ENCODE measurements at places on chromosomes 13 and 19.

GRCh38 chr13:91311491-91311890 lies 36.0 kb upstream of the MIR17HG start:
- peaks cover 5% of the 10 kb centered on the region for H3K27me3 ChIP-seq
- H3K27ac ChIP-seq, result no peak overlapping the region
- H3K4me3 ChIP-seq, result no peak overlapping the region
- DNase-seq, result no peak
- H3K36me3 ChIP-seq, result no peaks in the 10 kb centered on the region

- H3K27ac ChIP-seq, result no peak within 1 kb of the TSS
- peak within 1 kb of the TSS; percentile 55 for H3K4me3 ChIP-seq
- peaks cover 59% of the 10 kb centered on the region for H3K27me3 ChIP-seq
- peaks cover 3% of the 10 kb centered on the region for H3K36me3 ChIP-seq
- peaks cover 6% of the 10 kb centered on the region for H3K4me1 ChIP-seq
Observed at GRCh38 chr13:49220036-49220855, at the start of gene MLNR. Gene MLNR (plus strand): TSS chr13:49220338. CDS start chr13:49220338, 0 bp downstream.

DNA sequence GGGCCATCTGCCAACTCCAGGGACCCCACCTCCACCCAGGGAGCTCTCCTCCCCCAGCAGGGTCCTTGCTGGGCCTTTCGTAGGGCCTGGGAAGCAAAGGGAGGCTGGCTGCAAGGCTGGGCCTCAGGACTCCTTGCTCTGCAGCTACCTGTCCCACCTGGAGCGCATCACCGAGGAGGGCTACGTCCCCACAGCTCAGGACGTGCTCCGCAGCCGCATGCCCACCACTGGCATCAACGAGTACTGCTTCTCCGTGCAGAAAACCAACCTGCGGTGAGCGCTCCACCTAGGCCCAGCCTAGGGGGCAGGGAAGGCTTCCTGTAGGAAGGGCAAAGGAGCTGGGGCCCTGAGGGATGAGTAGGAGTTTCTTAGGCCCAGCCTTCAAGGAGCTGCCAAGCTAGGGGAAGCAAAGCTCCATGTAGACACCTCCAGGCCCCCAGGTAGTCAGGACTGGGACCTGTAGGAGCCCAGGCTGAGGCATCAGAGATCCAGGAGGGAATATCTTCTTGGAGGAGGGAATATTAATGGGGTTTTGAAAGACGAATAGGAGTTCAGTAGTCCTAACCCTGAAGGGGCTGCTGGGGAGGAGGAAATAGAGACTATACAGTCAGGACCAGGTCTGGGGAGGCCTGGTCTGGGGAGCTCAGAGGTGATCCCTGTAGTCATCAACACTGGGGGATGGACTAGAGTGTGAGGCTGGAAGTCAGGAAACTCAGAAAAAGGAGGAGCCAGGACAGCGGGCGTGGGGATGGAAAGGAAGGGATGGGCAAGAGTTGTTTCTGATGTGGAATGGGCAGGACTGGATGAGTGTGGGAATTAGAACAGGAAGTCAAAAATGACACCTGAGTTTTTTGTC lies 16.0 kb downstream of the GNA15 start:
- H3K4me1 ChIP-seq, result peaks cover 2% of the 10 kb centered on the region
- H3K27ac ChIP-seq, result no peak overlapping the region
- H3K27me3 ChIP-seq, result no peaks in the 10 kb centered on the region
- DNase-seq, result no peak

GRCh38 chr13:95188128-95188527 lies 113.1 kb downstream of the ABCC4 start:
- peaks cover 39% of the 10 kb centered on the region for H3K4me1 ChIP-seq
- H3K36me3 ChIP-seq, result peaks cover 20% of the 10 kb centered on the region
- no peak overlapping the region for H3K27ac ChIP-seq
- no peak overlapping the region for H3K4me3 ChIP-seq
- H3K27me3 ChIP-seq, result no peaks in the 10 kb centered on the region

DNA sequence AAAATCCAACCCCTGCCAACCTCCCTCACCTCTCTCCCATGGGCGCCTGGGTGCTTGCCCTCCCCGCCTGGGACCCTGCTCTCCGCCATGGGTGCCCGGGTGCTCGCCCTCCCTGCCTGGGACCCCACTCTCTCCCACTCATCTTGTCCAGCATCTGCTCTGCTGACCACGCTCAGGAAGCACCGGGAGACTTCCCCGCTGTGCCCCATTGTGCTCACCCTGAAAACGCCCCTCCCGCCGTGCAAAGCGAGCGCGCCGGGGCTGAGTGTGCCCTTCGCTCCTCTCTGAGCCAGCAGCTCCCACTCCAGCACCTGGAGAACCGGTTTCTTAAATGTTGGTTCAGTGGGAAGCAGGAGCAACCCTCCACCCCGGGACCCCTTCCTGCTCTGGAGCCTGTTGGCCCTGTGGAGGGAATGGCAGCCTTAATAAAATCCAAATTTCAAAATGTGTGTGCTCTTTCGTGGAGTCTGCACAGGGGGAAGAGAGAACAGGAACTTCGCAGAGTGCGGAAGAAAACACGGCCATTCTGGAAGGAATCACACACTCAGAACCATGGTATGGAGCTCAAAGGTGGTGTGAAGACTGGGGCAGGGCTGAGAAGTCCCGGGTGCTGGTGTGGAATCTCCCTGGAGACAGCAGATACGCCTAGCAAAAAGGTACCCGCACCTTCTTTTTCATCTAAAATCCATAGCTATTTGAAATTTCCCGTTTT lies 23.1 kb upstream of the CDC16 start:
- H3K36me3 ChIP-seq, result no peaks in the 10 kb centered on the region
- no peak for DNase-seq

Data from activated naive CD8-positive, alpha-beta T cell treated with anti-CD3 and anti-CD28 coated beads, Interleukin-2, amount 50 U/mL, for 24 hours (primary cell).